ENCODE measurements at places on chromosomes 7 and 10. TPM values are rescaled to one million over a fixed set of nuclear protein-coding genes. Genes with fewer than 3 reads are reported as not detected.

Gene TDRD1
- 0.25 TPM for total RNA-seq

Gene LDB3
- 0.25 TPM for total RNA-seq

Gene MXI1
- total RNA-seq = 49.2 TPM

Gene NPM3
- total RNA-seq = 20.9 TPM

Gene GHRHR
- 2.2 TPM for total RNA-seq

Gene WASHC2A
- total RNA-seq = 40.3 TPM

Gene FAM221A
- 6.9 TPM for total RNA-seq

Gene AKR1E2
- 25.6 TPM for total RNA-seq

Gene MOGAT3
- not detected for total RNA-seq

Gene PDK4
- 6.4 TPM for total RNA-seq

Gene IQUB
- 2.0 TPM for total RNA-seq

Gene NCAPG2
- total RNA-seq = 14.3 TPM

Gene NOLC1
- total RNA-seq = 33.4 TPM

Gene PIK3AP1
- 1.5 TPM for total RNA-seq

Gene EPDR1
- 11.6 TPM for total RNA-seq

Gene LRRD1
- 0.74 TPM for total RNA-seq

Gene FXYD4
- not detected for total RNA-seq

Gene OR2A12
- not detected for total RNA-seq

Gene CDC14C
- total RNA-seq = not detected

Gene HOXA9
- total RNA-seq = 0.25 TPM

Gene UBN2
- 18.9 TPM for total RNA-seq

Gene ITIH5
- 14.3 TPM for total RNA-seq

Gene ANKRD1
- not detected for total RNA-seq

Gene EBLN1
- not detected for total RNA-seq

Gene BEND7
- 12.0 TPM for total RNA-seq

Measured in temporal lobe (tissue), 4 donors.